ENCODE measurements at places on chromosomes 6 and 20.

DNA sequence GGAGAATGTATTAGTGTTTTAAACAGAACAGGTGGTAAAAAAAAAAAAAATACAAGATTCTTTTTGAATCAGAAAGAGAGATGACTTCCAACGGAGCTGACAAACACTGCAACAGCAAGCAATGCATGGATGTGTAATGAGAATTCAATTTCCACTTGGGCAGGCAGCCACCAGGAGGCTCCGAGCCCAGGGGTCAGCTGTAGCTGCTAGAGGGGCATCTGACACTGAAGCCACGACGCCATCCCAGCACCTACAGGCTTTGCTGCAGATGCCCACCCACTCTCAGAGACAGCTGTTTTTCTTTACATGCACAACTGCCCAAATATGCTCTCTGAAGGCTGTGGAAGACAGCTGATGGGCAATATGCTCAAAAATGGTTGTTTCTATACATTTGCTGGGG is 75.4 kb downstream of the ELOVL5 start:
- no peak for DNase-seq

- DNase-seq: no peak
These were observed 19.8 kb upstream of the SIM1 start for GRCh38 chr6:100484474-100484873.

GRCh38 chr6:48844696-48845095 is 618.4 kb downstream of the MMUT start:
- no peak for DNase-seq

DNA sequence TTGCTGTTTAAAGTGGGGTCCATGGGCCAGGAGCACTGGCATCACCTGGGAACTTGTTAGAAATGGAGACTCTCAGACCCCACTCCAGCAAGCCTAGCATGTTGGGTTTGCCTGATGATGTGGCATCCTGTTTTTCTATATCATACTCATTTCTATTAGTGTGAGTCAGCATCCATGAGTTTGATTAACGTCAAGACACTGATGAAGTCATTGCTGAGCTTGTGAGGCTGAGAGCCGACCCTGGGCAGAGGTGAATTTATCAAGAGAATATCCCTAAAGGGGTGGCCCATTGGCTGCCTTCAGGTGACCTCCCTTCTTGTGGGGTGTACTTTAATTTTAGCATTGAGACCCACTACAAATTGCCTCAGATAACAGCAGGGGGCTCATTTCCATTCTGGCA is 43.4 kb upstream of the RNF144B start:
- no peak for DNase-seq

- DNase-seq: no peak
These were observed 28.2 kb downstream of the HLA-F start for GRCh38 chr6:29751480-29751879.

DNA sequence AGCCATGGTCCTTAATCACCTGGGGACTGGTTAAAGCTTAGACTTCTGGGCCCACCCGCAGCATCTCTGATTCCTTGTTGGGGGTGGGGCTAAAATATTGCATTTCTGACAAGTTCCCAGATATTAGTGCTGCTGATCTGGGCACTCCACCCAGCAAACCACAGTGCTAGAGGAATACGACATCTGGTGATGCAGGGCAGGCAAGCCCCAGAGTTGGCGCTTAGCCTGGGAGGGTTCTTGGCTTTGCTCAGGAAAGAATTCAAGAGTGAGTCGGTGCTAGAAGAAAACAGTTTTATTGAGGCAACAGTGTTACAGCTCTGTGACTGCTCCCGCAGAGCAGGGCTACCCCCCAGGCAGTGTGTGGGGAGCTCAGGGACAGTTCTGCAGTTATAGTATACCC is 210.7 kb downstream of the TFAP2C start:
- no peak for DNase-seq

- no peak for DNase-seq
These were observed 39.4 kb upstream of the NNAT start for GRCh38 chr20:37481610-37482009.

GRCh38 chr6:56541741-56542360 is 100.8 kb downstream of the DST start:
- DNase-seq: no peak

GRCh38 chr20:64065974-64066343 is 3.0 kb downstream of the TCEA2 start:
- no peak for DNase-seq

GRCh38 chr6:106746652-106747051 is 117.3 kb downstream of the QRSL1 start:
- DNase-seq: no peak

DNA sequence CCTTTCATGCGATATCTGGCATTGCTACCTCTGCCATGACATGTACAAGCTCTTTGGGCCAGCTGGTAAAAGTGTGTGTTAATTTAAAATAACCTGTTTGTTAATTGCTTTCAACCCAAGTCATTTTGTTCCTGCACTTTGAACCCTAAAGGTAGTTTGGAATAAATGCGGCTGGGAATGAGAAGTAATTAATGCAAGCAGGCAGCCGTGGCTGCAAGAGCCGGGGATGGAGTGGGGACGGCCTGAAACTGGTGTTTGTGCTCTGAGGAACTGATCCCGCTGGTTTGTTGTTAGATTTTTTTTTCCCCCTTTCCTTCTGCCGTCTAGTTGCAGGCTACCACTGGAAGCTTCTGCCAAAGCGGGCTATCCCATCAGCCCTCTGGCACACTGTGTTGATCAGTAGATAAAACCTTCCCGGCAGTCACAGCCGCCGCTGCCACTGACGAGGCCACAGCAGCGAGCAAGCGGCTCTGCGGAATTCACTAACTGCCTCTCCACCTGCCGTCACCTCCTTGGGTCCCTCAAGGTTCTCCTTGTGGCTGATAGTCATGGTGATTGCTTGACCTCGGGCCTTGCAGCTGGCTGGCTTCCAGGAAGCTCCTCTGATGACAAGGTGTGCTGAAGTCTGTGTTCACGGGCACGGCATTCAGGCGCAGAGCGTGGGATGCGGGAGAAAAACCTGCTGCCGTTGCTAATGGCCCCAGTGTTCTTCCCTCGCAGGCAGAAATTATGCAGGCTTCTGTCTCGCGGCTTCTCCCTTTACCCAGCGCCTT is 315.9 kb downstream of the TFAP2A start:
- no peak for DNase-seq

- DNase-seq: no peak
These were observed 107.5 kb upstream of the TBX18 start for GRCh38 chr6:84871925-84872324.

DNA sequence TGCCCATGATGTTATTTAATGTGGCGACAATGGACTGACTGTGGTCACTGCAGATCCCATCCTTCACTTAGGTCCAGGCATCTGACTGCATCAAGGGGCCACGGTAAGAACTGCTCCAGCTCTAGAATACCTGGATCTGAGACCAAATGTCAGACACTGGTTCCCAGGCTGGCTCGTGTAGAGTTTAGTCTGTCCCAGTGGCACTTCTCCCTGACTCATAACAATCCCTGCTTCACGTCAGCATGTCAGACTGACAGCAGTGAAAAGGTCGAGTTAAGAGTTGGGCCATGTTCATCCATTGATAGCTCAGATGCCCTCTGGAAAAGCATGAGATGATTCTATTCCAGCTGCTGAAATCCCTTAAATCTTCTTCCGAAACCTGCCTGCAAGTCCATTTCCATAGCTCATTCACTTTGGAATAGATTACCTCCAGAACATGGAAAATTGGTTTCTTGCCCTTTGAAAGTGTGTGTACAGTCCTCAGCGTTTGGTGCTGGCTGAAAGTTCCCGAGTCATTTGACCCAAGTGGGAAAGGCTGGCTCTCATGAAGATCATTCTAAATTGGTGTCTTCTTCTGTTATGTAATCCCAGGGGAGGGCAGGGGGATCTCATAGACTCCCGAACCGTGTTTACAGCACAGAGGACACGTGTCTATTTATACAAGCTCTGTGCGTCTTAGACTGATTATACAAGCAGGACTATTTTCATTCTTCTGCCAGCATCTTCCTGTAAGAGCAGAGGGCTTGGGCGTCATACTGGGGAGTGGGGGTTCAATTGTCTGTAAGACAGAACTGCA is 160.8 kb downstream of the ZDHHC14 start:
- DNase-seq: no peak

Data from amygdala (tissue), 56 donors.